ENCODE measurements at places on chromosomes 1 and 21. TPM values are rescaled to one million over a fixed set of nuclear protein-coding genes. Genes with fewer than 3 reads are reported as not detected.

ILDR2 gene
- total RNA-seq: not detected

RGL1 gene
- 16.1 TPM for total RNA-seq

LCE1F gene
- not detected for total RNA-seq

GPR161 gene
- 9.5 TPM for total RNA-seq

OR14A2 gene
- total RNA-seq: not detected

IL19 gene
- total RNA-seq: not detected

RPL11 gene
- total RNA-seq: 1,276 TPM

ATAD3C gene
- under 0.01 TPM for total RNA-seq

UMODL1 gene
- not detected for total RNA-seq

AADACL3 gene
- not detected for total RNA-seq

FAM229A gene
- total RNA-seq: 0.99 TPM

FCER1G gene
- not detected for total RNA-seq

RAB42 gene
- total RNA-seq: 3.2 TPM

GRCh38 chr1:53377438-53377841 lies 49.6 kb upstream of the LRP8 start:
- DNase-seq: no peak

DNA sequence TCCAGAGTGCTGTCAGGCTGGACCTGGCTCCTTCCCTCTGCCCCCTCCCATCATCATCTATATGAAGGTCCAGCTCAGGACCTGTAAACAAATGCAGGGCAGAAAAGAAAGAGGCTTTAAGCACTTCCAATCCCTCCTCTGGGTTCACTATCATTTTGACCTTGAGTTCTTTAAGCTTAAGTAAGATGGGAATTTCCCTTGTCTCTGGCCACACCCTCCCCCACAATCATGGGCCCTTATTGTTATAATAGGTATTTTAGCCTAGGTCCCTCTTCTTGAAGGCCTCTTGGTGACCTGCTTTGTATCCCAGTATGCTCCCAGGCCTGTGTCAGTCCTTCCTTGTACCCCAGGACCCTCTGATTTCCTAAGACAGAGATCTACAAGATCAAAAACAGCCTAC lies 45.1 kb upstream of the EPS15 start:
- no peak for DNase-seq

- DNase-seq: no peak
Measured at GRCh38 chr21:31258073-31258472, 86.0 kb downstream of the TIAM1 start.

DNA sequence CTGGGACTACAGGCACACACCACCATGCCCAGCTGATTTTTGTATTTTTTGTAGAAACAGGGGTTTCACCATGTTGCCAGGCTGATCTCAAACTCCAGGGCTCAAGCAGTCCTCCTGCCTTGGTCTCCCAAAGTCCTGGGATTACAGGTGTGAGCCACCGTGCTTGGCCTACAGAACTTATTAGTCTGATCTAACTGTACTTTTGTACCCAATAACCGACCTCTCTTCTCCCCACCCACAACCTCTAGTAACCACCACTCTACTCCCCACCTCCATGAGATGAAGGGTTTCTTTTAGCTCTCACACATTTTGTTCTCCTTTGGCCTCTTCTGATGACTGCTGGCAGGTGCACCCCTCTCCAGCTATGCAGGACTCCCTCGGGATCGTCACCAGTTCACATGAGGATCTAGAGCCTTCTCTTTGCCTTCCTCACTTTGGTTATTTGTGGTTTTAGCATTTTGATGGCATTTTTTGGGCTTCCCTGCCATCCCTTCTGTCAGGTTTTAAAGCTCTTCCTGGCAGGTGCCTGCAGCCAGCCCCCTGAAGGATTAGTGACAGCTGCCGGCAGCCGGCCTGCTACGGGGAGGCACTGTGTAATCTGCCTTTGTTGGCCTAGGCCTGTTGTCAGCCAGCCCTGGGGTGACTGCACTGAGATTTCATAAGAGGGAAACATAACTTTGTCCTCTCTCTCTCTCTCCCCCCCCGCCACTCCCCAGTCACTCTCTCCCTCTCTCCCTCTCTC lies 99.8 kb upstream of the ATP1A1 start:
- no peak for DNase-seq

DNA sequence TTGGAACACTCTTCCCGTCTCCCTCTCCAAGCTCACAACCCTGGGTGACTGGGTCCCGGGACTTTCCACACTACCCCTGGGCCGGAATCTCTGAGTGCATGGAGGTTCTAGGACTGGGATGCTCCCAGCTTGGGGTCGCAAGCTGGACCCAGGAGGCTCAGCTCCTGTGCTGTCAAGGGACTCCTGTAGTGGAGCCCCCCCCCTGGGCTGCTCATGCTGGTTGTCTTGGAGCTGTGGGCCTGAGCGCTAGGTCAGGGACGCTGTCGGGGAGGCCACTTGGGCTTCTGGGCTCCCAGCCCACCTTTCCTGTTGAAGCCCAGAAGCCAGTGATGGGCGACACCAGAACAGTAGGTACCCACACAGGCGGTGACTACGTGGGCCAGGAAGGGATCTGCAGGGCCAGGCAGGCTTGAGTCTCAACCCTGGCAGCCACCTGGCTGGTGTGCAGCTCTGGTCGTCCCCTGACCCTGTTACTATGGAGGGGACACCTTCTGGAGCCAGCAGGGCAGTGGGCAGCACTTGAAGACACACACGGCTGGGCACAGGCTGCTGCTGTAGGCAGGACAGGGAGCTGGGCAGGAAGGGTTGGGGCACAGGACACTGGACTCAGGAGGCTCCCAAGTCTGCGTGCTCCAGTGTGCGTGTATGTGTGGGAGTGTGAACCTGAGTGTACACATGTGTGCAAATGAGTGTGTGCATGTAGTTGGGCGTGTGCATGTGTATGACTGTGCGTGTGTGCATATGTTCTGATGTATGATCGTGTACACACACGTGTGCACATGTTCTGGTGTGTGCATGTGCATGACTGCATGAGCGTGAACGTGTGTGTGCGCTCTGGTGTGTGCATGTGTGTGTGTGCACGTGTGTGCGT lies 3.0 kb downstream of the MMEL1 start:
- DNase-seq: no peak

DNA sequence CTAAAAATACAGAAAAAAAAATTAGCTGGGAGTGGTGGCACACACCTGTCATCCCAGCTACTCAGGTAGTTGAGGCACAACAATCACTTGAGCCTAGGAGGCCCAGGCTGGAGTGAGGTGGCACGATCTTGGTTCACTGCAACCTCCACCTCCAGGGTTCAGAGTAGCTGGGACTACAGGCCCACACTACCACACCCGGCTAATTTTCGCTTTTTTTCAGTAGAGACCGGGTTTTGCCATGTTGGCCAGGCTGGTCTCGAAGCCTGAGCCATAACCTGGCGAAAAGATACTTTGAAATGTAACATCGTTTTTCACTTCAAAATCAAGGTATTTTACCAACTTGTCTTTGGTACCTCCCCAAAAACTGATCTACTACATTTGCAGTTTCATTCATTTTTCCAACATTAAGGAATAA lies 6.1 kb downstream of the GAS5 start:
- DNase-seq: no peak

DNA sequence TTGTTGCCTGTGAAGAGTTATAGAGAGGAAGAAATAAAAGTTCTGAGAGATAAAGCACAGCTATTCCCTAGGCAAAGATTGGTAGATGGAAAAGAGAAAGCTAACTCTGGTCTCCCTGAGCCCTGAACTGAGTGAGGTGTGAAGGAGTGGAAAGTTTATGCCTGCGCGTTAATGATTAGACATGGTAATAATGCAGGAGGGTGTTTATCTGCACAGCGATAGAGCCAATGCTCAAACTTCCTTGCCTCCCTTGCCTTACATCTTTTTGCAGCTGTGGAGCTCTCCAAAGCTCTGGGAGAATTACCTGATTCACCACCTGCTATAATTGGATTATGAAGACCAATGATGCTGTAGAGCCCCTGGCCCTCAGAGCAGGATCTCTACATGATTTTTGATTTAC lies 32.8 kb upstream of the CHRM3 start:
- DNase-seq: no peak

- DNase-seq: no peak
Measured at GRCh38 chr1:43319766-43320165, 17.9 kb upstream of the MPL start.

- no peak for DNase-seq
Measured at GRCh38 chr1:53669621-53670191, 69.3 kb downstream of the GLIS1 start.

DNA sequence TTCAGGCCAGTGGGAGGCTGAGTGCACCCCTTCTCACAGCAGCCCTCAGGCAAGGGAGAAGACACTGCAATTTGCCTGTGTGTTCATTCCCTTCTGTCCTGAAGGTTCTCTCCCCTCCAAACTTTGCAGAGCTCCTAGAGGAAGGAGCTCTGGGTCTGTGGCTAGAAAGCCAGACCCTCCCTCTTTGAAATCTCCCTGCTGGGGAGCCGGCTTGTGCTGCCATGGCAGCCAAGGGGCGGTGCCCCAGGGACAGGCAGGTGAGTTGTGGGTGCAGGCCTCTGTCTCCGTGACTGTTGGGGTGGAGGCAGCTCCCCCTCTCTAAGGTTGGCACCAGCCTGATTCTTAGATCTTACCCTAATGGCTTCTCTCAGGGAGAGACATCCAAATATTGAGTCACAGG lies 53.0 kb downstream of the OLFML2B start:
- no peak for DNase-seq

DNA sequence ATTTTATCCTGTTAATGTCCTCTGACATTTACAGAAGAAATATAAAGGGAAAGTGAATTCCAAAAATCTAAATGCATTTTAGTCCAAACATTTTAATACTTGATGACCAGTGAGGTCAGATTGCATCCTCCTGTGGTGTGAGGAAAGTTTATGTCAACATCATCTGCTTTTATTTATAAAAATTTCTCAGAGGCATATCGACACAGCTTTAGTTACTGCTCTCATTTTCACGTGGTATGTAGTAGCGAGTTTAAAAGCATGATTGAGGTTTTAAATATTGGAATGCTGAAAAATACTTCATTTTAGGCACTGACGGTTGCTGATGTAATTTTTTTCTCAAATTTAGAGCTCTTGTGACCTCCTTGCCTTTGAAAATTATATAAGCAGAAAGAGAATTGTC lies 234.8 kb downstream of the HMCN1 start:
- DNase-seq: no peak

DNA sequence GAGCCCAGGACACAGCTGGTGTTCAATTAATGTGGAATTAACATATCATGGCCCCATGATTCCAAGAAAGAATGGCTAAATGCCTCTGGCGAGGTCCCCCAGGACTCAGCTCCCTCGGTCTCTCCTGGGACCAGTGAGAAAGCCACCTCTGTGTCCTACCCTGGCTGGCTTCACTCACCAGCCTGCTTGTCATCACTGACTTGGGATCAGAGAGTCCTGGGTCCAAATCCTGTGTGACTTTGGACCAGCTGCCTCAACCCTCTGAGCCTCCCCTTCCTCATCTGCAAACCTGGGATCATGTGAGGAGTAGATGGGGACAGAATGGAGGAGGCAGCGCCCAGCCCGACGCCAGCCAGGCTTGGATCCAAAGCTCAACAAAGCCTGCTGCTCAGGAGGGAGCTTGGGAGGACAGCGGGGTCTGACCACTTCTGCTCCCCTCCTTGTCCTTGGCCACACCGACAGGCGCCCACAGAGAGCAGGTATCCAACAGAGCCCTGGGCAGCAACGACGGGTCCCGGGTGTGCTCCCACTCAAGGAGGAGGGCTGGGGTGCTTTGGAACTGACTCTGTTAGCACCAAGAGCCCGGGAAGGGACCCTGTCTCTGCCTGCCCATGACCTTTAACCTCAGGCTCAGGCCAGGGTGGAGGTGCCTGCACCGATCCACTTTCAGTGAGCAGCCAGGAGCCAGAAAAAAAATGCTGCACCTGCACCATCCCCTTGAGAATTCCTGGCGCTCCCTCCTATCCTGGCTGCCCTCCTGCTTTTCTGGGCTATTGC lies 3.2 kb downstream of the SH2D5 start:
- DNase-seq: no peak

GRCh38 chr1:28416509-28417194 lies 47.1 kb downstream of the PHACTR4 start:
- DNase-seq: no peak

DNA sequence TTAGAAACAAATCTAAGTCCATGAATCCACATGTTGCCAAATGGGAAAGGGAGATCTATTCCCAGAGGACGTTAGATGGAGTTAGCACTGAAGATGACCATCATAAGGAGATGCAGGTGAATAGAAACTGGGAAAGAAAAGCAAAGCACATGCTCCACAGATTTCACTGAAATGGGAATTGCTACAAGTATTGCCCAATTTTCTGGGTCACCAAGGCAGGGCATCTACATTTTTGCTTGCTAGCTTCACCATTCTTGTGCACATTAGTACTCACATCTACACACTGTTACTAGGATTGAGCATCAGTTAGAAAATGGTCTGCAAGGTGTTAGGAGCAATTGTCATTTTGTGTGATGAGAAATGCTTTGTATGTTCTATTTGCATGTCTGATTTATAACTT lies 99.1 kb downstream of the JAK1 start:
- no peak for DNase-seq

GRCh38 chr21:42614396-42614795 lies 39.0 kb upstream of the PDE9A start:
- DNase-seq: no peak

GRCh38 chr1:116246174-116246573 lies 126.9 kb upstream of the ATP1A1 start:
- no peak for DNase-seq

GRCh38 chr1:225435076-225435475 lies 7.2 kb upstream of the LBR start:
- DNase-seq: no peak

DNA sequence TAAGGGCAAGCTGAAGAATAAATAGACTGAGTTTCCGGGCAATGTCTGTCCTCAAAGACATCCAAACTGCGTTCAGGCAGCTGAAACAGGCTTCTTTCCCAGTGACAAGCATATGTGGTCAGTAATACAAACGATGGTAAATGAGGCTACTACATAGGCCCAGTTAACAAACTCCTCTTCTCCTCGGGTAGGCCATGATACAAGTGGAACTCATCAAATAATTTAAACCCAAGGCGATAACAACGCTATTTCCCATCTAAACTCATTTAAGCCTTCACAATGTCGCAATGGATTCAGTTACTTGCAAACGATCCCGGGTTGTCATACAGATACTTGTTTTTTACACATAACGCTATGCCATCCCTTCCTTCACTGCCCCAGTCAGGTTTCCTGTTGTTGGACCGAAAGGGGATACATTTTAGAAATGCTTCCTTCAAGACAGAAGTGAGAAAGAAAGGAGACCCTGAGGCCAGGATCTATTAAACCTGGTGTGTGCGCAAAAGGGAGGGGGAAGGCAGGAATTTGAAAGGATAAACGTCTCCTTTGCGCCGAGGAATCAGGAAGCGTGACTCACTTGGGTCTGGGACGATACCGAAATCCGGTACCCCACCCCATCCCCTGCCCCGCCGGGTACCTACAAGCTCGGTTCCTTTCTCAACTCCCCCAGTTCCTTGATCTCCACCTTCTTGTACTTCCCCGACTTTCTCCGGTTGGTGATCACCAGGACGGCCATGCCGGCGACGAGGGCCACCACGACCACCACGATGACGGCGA lies 1.3 kb downstream of the TACSTD2 start:
- peak; percentile 23 for DNase-seq

All from lung microvascular endothelial cell (primary cell).